ENCODE measurements at places on chromosomes 7 and 10.

DNA sequence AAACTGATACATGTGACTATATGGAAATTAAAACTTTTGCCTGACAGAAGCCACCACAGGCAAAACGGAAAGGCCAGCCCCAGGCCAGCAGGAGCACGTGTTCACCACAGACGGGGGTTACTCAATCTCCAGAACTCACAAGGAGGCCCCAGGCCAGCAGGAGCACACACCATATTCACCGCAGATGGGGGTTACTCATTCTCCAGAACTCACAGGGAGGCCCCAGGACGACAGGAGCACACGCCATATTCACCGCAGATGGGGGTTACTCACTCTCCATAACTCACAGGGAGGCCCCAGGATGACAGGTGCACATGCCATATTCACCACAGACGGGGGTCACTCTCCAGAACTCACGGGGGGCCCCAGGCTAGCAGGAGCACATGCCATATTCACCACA lies 61.5 kb downstream of the NKX6-2 start:
- no peak for DNase-seq

DNA sequence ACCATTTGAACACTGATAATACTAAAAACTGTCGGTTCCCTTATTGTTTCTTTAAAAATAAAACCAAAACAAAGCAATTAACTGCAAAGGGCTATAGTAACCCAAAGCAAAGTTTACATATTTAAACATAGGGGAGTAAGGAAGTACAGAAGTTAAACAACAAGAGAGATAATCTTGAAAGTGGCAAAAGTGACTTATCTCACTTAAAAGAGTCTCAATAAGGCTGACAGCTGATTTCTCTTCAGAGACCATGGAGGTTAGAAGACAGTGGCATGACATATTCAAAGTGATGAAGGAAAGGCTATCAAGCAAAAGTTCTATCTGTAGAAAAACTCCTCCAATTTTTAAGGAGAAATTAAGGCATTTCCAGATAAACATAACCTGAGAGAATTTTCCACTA lies 233.5 kb upstream of the HDAC9 start:
- DNase-seq: no peak

- peak; percentile 15 for DNase-seq
These were observed 309.5 kb downstream of the ATRNL1 start for GRCh38 chr10:115402699-115403098.

GRCh38 chr10:34615770-34616169 lies 199.3 kb downstream of the PARD3 start:
- no peak for DNase-seq

DNA sequence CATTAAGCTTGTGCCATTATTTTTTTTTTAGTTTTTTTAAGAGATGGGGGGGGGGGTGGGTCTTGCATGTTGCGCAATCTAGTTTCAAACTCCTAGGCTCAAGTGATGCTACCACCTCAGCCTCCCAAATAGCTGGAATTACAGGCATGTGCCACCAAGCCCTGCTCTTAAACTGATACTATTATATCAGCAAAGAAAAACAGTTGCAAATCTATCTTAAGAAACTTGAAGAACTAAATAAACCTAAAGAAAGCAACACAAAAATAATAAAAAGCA lies 47.5 kb downstream of the BRAF start:
- no peak for DNase-seq

GRCh38 chr7:111041577-111041976 lies 49.4 kb upstream of the LRRN3 start:
- DNase-seq: no peak

GRCh38 chr10:100805543-100806355 lies 60.4 kb downstream of the PAX2 start:
- DNase-seq: no peak

GRCh38 chr10:121615435-121615793 lies 17.2 kb upstream of the FGFR2 start:
- no peak for DNase-seq

GRCh38 chr7:55031075-55031474 lies 12.3 kb downstream of the EGFR start:
- no peak for DNase-seq

DNA sequence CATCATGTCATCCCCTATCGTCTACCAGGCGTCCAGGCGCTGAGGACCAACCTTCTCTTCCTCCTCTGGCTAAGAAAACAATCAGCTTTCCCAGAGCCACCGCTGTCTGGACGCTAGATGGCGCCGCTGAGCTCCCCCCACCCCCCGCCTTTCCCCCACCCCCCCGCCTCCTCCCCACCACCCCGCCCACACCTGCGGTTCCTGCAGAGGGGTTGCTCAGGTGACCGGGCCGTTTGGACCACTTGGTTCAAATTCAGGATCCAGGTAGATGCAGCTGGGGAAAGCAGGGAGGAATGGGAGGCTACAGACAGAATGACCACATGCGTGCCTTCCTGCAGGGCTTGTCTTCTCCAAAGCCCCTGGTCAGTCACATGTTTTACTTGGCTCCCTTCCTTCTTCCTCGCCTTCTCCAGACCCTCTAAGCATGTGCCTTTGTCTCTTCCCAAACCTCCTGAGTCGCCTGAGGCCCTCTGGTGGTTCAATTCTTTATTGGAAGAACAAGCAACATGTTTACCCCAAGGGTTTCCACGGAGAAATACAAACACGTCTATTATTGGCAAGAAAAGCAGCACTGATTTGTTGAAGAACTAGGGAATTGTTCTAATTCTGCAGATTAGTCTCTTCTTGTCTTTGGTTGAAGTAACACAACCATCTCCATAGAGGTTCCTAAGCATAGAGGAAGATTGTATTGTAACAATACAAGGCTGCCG lies 24.7 kb downstream of the AOC1 start:
- DNase-seq: no peak

GRCh38 chr10:71393841-71394475 lies 2.8 kb upstream of the CDH23 start:
- DNase-seq: no peak

DNA sequence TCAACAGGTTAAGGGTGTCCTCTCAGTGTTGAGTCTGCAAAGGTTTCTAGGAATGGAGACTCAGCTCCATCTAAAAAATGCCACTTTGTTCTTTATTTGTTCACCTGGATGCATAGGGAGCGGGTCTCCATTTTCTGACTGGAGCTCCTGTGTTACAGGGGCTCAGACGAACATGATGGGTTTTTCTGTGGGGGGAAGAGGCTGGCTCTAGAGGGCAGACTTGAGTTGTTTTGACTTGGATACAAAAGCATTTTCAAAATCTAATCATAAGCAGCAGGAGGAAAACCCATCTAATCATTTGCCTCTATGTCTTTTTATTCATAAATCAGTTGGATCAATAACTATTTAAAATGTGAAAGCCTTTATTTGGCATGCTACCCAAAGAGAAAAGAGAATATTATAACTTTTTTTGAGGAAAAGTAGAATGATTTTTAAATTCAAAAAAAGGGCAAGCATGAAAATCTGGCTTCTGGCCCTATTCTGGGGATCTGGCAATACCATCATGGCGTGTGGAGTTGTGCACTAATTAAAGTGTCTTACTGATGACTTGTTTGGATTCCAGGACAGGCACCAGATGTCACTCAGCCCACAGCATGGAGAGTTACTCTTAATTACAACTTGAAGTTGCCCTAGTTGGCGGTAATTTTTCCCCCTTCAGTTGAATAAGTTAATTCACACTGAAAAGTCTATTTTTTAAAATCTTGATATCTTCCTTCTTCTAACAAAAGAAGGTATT lies 594.9 kb downstream of the REEP3 start:
- no peak for DNase-seq

Measured in T1000 (cell line).